Glutamatergic neuron (in vitro differentiated cells): ENCODE measurements at places on chromosomes 1 and 21. TPM values are rescaled to one million over a fixed set of nuclear protein-coding genes. Genes with fewer than 3 reads are reported as not detected.

GRCh38 chr21:45103971-45104520 lies 29.7 kb downstream of the ADARB1 start:
- H3K27me3 ChIP-seq = peaks cover 3% of the 10 kb centered on the region
- peaks cover 34% of the 10 kb centered on the region for H3K4me1 ChIP-seq
- no peak overlapping the region for H3K4me3 ChIP-seq
- DNase-seq = no peak
- no peaks in the 10 kb centered on the region for H3K36me3 ChIP-seq

DNA sequence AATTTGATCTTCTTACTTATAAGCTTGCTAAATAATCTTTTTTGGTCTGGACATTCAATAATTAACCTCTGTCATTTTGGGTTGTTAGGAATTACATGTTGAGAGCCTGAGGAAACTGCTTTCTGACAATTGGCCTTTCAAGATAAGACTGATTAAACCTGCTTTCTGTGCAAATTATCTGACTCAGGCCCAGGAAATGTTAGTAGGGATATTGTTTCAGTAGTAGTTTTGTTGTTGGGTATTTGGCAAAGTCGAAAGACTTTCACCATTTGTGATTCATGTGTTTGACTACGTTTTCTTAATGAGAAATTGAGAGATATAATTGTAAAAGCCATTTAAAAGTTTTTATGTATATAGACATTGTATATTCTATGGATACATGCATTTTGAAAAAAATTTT lies 81.1 kb upstream of the GPR88 start:
- no peak overlapping the region for H3K27ac ChIP-seq
- H3K27me3 ChIP-seq = no peaks in the 10 kb centered on the region
- no peak overlapping the region for H3K4me3 ChIP-seq
- DNase-seq = no peak
- peaks cover 3% of the 10 kb centered on the region for H3K4me1 ChIP-seq

DNA sequence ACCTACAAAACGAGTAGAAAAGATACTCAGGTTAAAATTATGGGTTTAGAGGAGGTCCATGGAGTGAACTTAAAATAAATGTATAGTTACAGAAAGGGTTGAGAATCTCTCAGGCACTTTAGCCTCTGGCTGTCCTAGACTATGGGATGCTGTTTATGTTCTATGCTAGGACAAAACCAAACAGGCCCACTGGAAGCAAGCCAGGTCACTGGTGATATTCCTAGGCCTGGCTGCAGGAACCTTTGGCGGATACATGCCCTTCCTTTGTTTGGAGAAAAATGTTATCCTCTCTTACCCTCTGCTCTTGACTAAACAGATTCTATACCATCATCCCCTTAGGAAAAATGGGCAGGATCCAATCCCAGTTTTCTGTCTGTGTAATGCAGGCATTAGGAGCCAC lies 90.7 kb upstream of the DUSP10 start:
- no peaks in the 10 kb centered on the region for H3K36me3 ChIP-seq
- DNase-seq = no peak
- H3K4me1 ChIP-seq = no peaks in the 10 kb centered on the region
- H3K27ac ChIP-seq = no peak overlapping the region
- peaks cover 2% of the 10 kb centered on the region for H3K27me3 ChIP-seq

DNA sequence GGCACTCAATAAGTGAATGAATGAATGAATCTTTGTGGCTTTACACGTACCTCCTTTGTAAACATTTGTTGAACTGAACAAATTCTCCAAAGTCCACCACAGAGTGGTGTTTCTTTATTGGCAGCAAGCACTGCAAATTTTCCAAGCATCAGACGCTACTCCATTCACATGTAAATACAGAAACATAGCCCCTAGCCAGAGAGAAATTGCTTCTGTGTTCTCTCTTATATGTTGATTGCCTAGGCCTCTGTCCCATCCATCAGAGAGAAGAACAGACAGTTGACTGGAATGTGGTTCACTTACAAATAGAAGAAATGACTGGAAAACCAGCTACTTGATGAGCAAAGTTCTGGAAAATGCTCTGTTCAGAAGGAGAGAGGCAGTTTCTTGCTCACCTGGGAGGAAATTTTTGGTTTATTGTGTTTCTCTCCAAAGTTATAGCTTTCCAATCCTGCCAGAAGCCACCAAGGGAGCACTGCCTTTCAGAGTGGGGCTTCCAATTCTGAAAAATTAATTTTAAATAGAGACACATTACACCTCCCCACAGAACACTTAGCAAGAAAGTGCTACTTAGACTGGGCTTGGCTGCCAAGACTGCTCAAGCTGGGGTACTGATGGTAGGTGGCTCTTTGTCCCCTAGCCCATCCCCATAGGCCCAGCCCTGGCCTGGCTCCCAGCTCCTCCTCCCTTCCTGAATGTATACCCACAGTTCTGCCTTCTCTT lies 18.1 kb upstream of the KIRREL1 start:
- peaks cover 3% of the 10 kb centered on the region for H3K27me3 ChIP-seq
- H3K4me1 ChIP-seq = no peaks in the 10 kb centered on the region
- H3K27ac ChIP-seq = no peak overlapping the region
- DNase-seq = no peak
- peaks cover 26% of the 10 kb centered on the region for H3K36me3 ChIP-seq
- no peak overlapping the region for H3K4me3 ChIP-seq

DNA sequence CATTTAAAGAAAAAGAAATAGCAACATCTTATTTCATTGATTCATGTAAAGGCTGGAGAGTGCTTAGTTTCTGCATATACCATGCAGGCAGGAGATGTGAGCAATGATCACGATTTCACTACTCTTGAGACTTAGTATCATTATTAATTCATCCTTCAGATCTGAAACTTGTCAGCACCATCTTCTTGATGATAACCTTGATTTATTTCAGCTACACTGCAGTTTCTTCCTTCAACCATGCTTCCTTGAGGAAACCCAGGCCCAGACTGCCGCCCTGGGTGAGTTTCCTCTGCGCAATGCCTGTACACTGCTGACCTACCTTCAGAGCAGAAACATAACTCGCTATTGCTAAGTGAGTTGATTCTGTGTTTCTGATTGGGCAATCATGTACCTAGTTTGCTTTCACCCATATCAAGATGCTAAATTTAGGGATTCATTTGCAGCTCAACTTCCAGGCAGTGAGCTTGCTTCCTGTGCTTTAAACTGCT lies 13.5 kb upstream of the BCL10 start:
- DNase-seq = no peak
- no peaks in the 10 kb centered on the region for H3K36me3 ChIP-seq
- no peak overlapping the region for H3K4me3 ChIP-seq
- no peaks in the 10 kb centered on the region for H3K4me1 ChIP-seq

DNA sequence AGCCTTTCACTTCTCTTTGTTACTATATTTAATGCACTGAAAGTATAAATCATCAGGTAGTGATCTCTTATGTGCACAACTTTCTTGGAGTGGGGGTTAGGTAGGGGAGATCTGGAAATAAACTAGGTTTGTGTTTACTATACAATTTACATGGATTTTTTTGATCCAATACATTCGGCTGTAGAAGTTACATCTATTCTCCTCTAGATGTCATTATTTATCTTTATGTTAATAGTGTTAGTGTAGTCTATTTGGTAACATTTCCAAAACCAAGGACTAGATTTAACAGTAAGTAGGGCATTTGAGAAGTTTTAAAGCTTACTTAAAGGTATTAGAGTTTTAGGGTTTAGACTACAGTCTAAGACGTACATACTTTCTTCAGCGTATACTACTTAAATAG lies 5.4 kb downstream of the VPS45 start:
- peaks cover 9% of the 10 kb centered on the region for H3K4me1 ChIP-seq
- no peaks in the 10 kb centered on the region for H3K36me3 ChIP-seq
- DNase-seq = no peak
- H3K27ac ChIP-seq = no peak overlapping the region

DNA sequence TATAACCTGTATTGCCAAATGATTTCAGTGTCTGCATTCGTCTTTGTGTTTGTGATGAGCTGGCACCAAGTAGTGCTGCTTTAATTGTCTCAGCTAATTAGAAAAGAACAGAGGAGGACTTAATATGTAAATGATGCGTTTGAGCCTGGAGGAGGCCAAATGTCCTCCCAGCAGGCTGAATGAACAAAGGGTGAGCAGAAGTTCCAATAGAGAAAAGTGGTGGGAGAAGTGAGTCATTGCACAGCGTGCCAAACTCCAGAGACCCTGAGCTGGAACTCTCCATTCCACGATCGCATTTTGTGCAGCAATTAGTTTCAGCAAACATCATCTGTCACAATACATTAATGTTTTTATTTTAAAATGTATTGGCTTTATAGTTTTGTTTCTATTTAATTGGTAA lies 17.9 kb downstream of the ETV3L start:
- no peaks in the 10 kb centered on the region for H3K36me3 ChIP-seq
- H3K4me3 ChIP-seq = no peak overlapping the region
- DNase-seq = no peak
- H3K4me1 ChIP-seq = no peaks in the 10 kb centered on the region
- H3K27me3 ChIP-seq = no peaks in the 10 kb centered on the region
- no peak overlapping the region for H3K27ac ChIP-seq

GRCh38 chr1:36085126-36085525 lies 1.2 kb downstream of the TEKT2 start:
- H3K4me1 ChIP-seq = peaks cover 8% of the 10 kb centered on the region
- no peaks in the 10 kb centered on the region for H3K36me3 ChIP-seq
- peaks cover 13% of the 10 kb centered on the region for H3K27me3 ChIP-seq
- no peak overlapping the region for H3K4me3 ChIP-seq

- H3K4me1 ChIP-seq = no peaks in the 10 kb centered on the region
- H3K4me3 ChIP-seq = no peak overlapping the region
- DNase-seq = no peak
- no peak overlapping the region for H3K27ac ChIP-seq
- H3K36me3 ChIP-seq = peaks cover 5% of the 10 kb centered on the region
These were observed 17.3 kb upstream of the MIIP start for GRCh38 chr1:12001996-12002493.

The FAM131C gene
- total RNA-seq = 1.1 TPM

The CADM3 gene
- total RNA-seq = 165 TPM

- H3K27ac ChIP-seq = no peak overlapping the region
- no peak for DNase-seq
- no peaks in the 10 kb centered on the region for H3K36me3 ChIP-seq
- H3K4me1 ChIP-seq = peaks cover 10% of the 10 kb centered on the region
- H3K27me3 ChIP-seq = no peaks in the 10 kb centered on the region
- H3K4me3 ChIP-seq = no peak overlapping the region
These were observed 334.2 kb downstream of the NTNG1 start for GRCh38 chr1:107474877-107475612.

GRCh38 chr1:40803447-40803846 lies 19.9 kb downstream of the KCNQ4 start:
- H3K4me3 ChIP-seq = no peak overlapping the region
- H3K4me1 ChIP-seq = peaks cover 8% of the 10 kb centered on the region
- no peak for DNase-seq
- H3K36me3 ChIP-seq = no peaks in the 10 kb centered on the region

GRCh38 chr21:45109831-45110492 lies 35.6 kb downstream of the ADARB1 start:
- H3K27me3 ChIP-seq = no peaks in the 10 kb centered on the region
- no peak for DNase-seq
- peak overlapping the region; percentile 44 for H3K27ac ChIP-seq
- no peaks in the 10 kb centered on the region for H3K36me3 ChIP-seq
- peaks cover 39% of the 10 kb centered on the region for H3K4me1 ChIP-seq

DNA sequence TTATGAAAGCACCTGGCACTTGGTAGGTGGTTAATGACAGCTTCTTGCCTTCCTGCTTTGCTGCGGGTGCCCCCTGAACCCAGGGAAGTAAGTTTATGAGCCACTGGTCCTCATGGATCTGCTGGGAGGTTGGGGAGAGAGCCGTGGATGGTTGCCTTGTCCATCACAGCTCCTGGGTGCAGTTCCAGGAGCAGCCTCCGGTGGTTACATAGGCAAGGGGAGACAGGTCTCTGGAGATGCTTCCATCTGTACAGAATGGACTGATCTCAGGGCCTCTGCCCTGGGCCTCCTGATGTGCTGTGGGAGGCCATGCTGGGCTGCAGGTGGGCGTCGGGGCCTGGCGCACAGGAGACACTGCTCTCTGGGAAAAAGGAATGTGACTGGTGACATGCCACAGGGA lies 31.6 kb upstream of the ARHGEF10L start:
- H3K4me1 ChIP-seq = peaks cover 2% of the 10 kb centered on the region
- no peak overlapping the region for H3K4me3 ChIP-seq
- no peak overlapping the region for H3K27ac ChIP-seq
- no peaks in the 10 kb centered on the region for H3K36me3 ChIP-seq
- H3K27me3 ChIP-seq = no peaks in the 10 kb centered on the region
- no peak for DNase-seq

DNA sequence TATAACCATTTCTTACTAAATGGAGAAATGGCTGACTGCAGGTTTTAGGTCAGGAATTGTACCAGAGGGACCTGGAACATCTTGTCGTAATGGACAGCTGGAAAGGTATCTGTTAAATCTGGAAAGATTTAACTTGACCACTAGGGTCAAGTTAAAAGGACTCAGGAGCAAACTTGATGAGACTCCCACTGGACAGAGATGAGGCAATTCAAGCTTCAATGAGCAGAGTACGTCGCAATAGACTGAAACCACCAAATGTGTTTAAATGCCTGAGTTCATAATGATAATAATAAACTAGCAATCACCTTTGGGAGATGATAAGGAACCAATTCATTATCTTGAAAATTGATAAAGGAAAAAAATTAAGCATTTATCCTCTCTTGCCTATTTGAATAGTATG lies 8.7 kb downstream of the IFNLR1 start:
- H3K27ac ChIP-seq = no peak overlapping the region
- no peaks in the 10 kb centered on the region for H3K4me1 ChIP-seq
- H3K36me3 ChIP-seq = no peaks in the 10 kb centered on the region
- peaks cover 7% of the 10 kb centered on the region for H3K27me3 ChIP-seq
- DNase-seq = no peak

- no peak overlapping the region for H3K27ac ChIP-seq
- no peak overlapping the region for H3K4me3 ChIP-seq
- no peaks in the 10 kb centered on the region for H3K27me3 ChIP-seq
- H3K36me3 ChIP-seq = no peaks in the 10 kb centered on the region
These were observed 7.1 kb upstream of the ACTA1 start for GRCh38 chr1:229440851-229441537.

The RNU1-2 gene
- 3,598 TPM for total RNA-seq

The PDPN gene
- total RNA-seq = 4.8 TPM

The CASQ2 gene
- not detected for total RNA-seq

The S100A9 gene
- total RNA-seq = not detected

The SLC35D1 gene
- total RNA-seq = 2.7 TPM

- no peak overlapping the region for H3K4me3 ChIP-seq
- no peaks in the 10 kb centered on the region for H3K27me3 ChIP-seq
- DNase-seq = no peak
- no peaks in the 10 kb centered on the region for H3K36me3 ChIP-seq
These were observed 18.1 kb downstream of the SYDE2 start for GRCh38 chr1:85182700-85183099.

- no peak overlapping the region for H3K27ac ChIP-seq
- H3K4me3 ChIP-seq = no peak overlapping the region
- H3K36me3 ChIP-seq = peaks cover 8% of the 10 kb centered on the region
- H3K27me3 ChIP-seq = no peaks in the 10 kb centered on the region
- peak; percentile 60 for DNase-seq
These were observed 65.5 kb downstream of the UBE2U start for GRCh38 chr1:64268653-64269557.

GRCh38 chr1:15213341-15213821 lies 33.6 kb upstream of the FHAD1 start:
- peaks cover 5% of the 10 kb centered on the region for H3K36me3 ChIP-seq
- H3K4me1 ChIP-seq = peaks cover 11% of the 10 kb centered on the region
- DNase-seq = no peak

GRCh38 chr1:15100121-15100879 lies 53.2 kb upstream of the TMEM51 start:
- H3K36me3 ChIP-seq = peaks cover 8% of the 10 kb centered on the region
- DNase-seq = peak; percentile 75
- H3K4me1 ChIP-seq = no peaks in the 10 kb centered on the region
- no peak overlapping the region for H3K27ac ChIP-seq
- H3K27me3 ChIP-seq = peaks cover 6% of the 10 kb centered on the region

The SPRR1B gene
- total RNA-seq = not detected
